ENCODE measurements at places on chromosomes 7 and 10.
A peak's percentile ranks its signal among the peaks of the same experiment; 100 is the strongest.

GRCh38 chr7:85489498-85489897 is 302.6 kb upstream of the SEMA3D start:
- DNase-seq: no peak

- no peak for DNase-seq
Observed at GRCh38 chr7:21086688-21087087, 300.0 kb upstream of the SP8 start.

DNA sequence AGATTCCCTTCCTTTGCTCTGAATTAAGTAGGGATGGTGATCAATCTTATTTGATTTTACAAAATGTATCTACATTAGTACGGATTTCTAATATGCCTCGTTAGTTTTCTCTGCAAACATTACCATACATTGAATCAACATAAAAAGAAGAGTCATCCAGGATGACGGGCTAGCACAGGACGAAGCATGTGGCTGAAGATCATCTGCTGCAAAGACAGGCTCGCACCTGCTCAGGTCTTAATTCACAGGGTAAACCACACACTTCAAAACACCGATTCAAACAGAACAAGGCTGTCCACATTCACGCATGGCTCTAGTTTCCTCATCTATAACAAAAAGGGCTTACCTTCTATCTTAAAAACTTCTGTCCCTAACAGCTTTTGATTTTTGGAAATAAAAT is 323.0 kb downstream of the PARD3 start:
- no peak for DNase-seq

- DNase-seq: no peak
Observed at GRCh38 chr10:122263971-122264370, 7.1 kb upstream of the BTBD16 start.

DNA sequence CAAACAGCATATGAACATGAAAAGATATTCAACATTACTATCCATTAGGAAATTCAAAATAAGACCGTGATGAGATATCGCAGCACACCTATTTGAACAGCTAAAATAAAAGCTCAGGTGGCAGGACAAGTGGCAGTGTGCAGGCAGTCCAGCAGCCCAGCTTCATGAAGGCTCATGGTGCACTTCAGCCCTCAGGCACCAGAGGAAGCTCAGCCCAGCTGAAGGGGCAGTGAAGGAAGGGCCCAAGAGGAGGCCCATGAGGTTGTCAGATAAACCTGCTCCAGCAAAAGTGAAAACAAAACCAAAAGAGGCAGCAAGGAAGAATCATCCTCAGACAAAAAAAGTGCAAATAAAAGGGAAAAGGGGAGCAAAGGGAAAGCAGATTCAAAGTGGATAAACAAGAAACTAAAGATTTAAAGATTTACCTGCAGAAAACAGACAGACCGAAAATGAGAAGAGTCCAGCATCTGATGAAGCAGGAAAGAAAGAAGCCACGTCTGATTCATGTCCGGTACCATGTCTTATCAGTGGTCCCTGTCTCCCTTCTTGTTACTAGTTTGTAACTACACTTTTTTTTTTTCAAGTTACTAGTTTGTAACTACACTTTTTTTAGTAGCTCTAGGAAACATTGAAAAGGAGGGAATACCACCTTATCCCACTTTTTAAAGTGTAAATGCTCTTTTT is 15.0 kb upstream of the FAM24B start:
- no peak for DNase-seq

DNA sequence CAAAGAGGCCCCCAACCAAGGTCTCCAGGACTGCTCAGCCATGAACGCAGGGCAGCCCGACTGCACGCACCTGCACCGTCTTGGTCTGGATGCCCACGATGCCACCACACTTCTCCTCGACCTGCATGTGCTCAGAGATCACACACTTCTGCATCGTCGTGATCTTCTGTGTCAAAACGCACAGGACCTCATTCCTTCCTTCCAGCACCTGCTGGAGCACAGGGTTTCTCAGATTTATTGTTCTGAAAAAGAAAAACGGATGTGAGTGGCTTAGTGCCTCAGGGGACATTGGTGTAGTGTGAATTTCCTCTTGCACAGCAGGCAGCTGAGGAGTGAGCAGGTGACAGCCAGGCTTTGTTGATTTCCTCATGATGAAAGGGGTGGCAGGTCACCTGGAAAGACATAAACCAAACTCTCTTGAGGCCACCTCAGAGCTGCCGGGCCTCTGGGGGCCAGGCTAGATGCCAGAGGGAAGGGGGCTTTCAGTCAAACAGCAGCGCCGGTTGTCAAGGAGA is 38.2 kb downstream of the GSDME start:
- no peak for DNase-seq

GRCh38 chr10:119608316-119609155 is 11.8 kb upstream of the TIAL1 start:
- no peak for DNase-seq

- DNase-seq: peak; percentile 73
Observed at GRCh38 chr7:503575-504111, 16.0 kb downstream of the PDGFA start.

DNA sequence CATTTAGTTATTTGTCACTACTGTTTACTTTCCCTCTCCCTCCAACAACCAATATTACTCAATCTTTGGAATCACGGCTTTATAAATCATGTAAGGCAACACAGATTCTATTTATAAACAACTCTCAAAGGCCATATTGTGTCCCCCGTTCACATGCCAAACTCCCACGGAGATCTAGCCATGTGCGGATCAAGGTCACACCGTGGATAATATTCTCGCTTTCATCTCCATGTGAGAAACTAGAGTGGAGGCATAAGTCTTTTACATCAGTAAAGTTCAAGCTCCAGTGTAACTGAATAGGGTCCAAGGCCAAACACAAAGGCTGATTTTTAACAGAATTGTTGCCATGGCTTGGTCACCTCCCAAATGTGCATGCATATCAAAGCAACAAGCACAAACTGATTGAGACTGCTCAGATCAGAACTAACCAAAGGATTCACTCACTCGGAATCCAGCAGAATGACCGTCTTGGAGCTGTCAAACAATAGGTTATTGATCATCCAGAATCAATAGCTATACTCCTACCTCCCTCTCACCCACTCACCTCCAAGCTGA is 569.5 kb upstream of the LRRN3 start:
- no peak for DNase-seq

DNA sequence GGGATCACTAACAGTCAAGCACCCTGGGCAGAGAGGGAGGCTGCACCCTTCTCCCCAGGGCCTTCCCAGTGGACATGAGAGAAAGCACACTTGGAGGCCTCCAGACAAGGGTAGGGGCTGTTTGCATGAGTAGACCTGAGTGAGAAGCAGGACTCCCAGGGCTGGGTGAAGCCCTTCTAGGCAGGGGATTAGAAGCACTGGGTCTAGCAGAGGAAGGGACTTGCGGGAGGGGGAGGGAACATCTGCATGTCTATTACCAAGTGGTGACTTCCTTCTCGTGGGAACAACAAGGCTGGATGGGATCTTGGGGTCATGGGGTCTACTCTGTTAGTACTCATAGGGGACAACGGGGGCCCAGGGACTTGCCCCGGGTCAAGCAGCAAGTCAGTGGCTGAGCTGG is 67.8 kb downstream of the EMX2 start:
- DNase-seq: no peak

DNA sequence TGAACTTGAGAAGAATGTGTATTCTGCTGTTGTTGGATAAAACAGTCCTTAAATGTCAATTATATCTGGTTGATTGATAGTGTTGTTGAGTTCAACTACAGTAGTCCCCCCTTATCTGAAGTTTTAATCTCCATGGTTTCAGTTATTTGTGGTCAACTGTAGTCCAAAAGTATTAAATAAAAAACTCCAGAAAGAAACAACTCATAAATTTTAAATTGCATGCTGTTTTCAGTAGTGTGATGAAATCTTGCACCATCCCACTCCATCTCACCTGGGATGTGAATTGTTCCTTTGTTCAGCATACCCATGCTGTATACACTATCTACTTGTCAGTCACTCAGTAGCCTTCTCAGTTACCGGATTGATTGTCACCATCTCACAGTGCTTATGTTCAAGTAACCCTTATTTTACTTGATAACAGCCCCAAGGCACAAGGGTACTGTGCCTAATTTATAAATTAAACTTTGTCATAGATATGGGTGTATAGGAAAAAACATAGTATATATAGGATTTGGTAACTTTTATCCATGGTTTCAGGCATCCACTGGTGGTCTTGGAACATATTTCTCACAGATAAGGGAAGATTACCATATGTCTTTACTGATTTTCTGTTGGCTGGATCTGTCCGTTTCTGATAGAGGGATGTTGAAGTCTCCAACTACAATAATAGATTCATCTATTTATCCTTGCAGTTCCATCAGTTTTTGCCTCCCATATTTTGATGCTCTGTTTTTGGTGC is 57.1 kb downstream of the AOAH start:
- DNase-seq: no peak

DNA sequence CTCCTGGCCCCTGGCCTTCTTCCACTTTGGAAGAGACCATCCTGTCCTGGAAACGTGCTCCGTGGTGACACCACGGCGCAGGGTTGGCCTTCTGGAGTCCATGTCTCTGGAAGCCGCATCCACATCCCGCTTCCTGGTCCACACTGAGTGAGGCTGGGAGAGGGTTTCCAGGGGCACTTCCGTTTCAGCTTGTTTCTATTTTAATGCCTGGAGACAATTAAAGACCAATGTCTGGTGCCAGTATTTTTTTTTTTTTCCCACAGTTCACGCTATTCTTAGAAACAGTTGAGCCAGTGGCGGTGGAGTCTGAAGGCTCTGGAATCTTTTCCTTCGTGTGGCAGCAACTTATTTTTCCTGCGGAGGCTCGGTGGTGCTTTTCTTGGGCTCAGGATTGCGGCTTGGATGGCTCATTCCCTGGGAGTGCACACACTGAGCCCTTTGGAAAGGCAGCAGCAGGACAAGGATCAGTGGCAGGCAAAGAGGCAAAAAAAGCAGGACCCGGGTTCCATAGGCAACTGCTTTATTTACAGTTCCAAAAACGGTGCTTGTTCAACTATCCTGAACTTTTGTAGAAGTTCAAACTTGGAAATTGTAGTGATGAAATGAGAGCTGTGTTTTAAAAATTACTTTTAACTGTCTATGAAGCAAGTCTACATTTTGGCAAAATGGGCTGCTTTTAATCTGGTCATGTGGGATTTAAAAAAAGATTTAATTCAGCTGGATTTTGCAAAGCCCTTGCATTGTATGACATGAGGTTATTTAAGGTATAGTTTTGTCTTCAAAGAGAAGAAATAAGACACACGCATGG is 202.8 kb downstream of the BAMBI start:
- DNase-seq: no peak

DNA sequence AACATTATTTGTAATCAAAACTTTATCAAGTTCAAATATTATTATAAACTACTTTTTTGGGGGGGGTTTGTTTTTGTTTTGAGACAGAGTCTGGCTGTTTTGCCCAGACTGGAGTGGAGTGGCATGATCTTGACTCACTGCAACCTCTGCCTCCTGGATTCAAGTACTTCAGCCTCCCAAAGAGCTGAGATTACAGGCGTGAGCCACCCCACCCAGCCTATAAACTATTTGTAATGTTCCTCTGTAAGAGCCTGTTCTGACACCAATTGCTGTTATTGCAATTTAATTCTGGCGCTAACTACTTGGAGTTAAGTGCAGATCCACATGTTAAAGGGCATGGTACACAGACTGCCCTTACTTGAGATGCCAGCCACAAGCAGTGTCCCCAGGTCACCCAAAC is 478.1 kb upstream of the NRP1 start:
- no peak for DNase-seq

DNA sequence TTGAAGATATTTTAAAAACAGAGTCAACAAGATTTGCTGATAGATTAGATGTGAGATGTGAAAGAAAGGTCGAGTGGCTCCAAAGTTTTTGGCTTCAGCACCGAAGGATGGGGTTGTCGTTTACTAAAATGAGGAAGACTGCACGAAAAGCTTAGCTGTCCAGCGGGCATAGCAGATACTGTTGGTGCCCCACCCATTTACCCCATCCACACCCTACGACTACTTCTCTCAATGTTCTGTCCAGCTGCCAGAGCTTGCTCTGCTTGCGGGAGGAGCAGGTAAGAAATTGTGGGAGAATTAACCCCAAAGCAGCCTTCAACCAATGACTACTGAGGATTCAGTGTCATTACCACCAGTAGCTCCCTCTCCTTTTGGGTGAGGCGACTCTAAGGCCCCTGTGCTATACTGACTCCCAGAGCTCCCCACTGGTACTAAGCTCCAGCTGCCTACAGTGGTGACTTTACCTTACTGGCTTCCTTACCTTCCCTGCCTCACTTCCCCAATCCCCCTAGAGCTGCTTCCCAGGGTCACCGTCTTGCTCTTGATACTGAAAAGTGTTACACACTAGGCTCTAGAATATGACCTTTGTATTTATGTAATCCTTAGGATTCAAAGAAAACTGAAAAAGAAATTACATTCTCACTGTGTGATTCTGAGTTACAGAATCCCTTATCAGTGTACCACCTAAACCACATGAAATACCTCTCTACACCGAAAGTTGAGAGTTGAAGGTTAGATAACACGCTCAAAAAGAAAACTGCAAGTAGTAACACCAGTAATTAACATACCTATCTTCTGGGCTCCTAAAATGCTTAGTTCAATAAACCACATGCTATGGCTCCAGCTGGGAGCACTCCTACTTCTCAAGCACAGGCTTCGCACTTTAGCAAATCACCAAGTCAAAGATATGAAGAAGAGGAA is 22.3 kb downstream of the CACUL1 start:
- no peak for DNase-seq

- no peak for DNase-seq
Observed at GRCh38 chr10:61153771-61154170, 209.8 kb upstream of the RHOBTB1 start.

DNA sequence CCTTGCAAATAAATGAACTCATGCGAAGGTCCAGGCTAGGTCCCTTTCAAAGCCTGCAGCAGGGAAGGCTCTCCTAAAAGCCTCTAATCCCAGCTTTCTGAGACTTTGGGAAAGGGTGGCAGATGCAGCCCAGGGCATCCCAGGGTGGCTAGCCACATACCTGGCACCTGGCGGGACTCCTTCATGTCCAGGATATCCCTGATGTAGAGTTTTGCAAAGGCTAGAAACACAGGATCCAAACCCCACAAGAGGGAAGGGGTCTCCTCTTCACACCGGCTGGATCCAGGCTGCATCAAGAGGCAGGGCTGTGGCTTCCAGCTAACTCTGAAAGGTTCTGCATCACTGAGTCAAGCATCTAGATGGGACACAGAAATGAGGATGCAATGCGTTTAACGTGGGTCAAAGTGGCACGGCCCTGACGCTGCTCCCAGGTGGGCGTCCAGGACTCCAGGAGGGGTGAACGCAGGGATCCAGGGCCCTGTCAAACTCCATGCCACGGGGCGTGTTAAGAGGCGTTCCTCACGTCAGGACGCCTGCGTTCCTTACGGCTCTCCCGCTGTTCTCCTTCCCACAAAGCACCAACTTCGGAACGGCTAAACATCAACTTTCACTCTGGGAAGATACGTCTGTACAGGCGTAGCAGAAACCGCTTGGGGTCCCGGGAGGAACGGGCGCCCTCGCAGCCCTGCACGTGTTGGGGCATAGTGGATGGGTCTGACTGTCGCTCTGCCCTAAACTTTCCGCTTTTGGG is 507 bp downstream of the STN1 start:
- DNase-seq: peak; percentile 12
